Vagina (tissue), 2 donors: ENCODE measurements at places on chromosomes 6 and 20. TPM values are rescaled to one million over a fixed set of nuclear protein-coding genes. Genes with fewer than 3 reads are reported as not detected.

DNA sequence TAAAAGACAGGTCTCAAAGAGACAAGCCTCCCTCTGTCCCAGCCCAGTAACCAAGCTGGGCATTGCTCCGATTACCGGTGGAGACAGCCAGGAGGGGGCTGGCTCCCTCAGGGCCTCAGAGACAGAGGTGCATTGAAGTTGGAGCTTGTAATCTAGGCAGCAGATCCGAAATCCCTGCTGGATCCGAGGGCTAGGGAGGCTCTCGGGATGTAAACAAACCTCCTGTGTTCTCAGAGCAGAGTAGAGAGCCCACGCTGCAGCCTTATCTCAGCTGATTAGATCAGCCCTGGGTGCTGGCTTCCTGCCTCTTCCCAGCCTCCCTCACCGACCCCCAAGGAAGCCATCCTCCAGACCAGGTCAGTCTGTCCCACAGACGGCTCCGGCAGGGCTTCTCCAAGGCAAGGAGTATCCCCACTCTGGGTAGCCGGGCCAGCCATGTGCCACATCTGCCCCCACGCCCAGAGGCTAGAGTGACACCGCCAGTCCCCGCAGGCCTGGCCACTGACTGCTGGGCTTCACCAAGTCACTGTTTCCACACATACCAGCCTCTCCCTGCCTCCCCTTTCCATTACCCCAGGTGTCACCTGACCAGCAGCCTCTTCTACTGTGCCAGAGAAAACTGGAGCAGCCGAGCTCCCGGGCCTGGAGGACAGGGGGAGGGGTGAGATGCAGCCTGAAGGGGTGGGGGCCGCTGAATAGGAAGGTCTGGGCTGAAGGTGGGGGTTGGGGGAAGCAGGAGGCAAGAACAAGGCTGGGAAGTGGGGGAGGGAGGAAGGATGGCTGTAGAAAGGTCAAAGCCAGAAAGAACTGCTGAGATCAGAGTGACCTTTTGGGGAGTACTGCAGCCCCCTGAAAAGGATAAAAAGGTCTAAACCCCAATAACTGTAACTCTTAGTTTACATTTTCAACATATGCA, 6.0 kb downstream of the SDC4 start:
- no peaks in the 10 kb centered on the region for H3K36me3 ChIP-seq
- peak overlapping the region; percentile 7 for H3K4me3 ChIP-seq
- peak overlapping the region; percentile 91 for H3K27ac ChIP-seq
- peaks cover 89% of the 10 kb centered on the region for H3K4me1 ChIP-seq

DNA sequence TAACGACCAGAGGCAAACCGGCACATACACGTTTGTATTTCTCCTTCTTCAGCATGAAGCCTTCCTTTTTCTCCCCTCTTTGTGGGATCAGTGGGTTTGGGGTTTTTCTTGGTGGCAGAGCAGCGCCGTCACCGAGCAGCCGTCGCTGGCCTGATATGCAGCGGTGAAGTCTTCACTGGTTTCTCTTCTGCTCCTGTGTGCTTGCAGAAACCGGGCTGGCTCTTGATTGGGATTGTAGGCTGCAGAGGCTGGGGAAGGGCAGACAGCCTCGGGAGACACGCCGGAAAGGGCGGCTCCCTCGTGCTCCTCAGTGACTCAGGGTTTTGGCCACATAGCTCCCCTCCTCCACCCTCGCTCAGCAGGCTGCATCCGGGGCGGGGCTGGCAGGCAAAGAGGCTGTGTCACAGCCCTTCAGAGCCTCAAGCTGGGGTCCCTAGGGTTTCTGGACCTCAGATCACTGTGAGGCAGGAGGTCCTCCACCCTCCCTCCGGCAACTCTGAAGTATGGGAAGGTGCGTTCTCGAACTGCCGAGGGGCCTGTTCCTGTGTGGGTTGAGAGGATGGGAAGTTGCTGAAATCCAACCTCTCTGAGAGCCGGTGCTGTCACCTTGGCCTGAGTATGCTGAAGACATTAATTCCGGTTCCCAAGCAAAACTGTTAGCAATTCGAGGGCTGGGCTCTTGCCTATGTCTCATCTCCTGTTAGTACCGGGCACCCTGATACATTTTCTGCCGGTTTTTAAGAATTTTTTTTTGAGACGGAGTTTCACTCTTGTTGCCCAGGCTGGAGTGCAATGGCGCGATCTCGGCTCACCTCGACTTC, 24.2 kb downstream of the NQO2 start:
- H3K27me3 ChIP-seq: no peaks in the 10 kb centered on the region
- H3K4me3 ChIP-seq: peak overlapping the region; percentile 44
- peak overlapping the region; percentile 87 for H3K27ac ChIP-seq
- peaks cover 34% of the 10 kb centered on the region for H3K4me1 ChIP-seq

DNA sequence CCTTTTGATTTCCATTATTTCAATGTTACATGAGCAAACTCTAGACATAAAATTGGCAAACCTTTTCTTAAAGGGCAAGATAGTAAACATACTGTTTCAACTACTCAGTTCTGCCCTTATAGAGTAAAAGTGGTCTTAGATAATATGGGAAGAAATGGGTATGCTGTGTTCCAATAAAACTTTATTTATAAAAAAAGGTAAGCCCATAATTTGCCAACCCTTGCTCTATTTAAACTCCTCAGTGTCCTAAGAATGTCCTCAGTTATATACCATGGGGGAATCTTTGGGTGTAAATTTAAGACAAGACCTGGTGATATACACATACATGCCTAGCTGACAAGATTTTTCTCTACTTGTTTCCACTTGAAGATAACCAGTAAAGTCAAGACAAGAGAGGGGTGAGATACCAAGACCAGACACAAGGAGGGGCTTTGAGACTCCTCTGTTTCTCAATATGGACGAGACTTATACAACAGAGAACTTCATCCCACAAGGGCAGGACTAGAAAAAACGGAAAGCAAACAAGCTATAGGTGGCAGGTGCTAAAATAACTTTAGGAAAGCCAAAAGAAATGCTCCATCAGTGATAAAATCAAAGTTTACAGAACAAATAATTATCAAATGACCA, 10.5 kb downstream of the SNX3 start:
- DNase-seq: no peak
- H3K4me1 ChIP-seq: peaks cover 42% of the 10 kb centered on the region

- no peak for DNase-seq
- no peaks in the 10 kb centered on the region for H3K27me3 ChIP-seq
- H3K4me3 ChIP-seq: no peak overlapping the region
- no peaks in the 10 kb centered on the region for H3K36me3 ChIP-seq
These were observed 2.7 kb downstream of the CUL7 start for GRCh38 chr6:43050981-43051380.

- DNase-seq: no peak
- H3K4me1 ChIP-seq: peaks cover 46% of the 10 kb centered on the region
- no peaks in the 10 kb centered on the region for H3K36me3 ChIP-seq
- H3K4me3 ChIP-seq: no peak overlapping the region
- H3K27me3 ChIP-seq: no peaks in the 10 kb centered on the region
These were observed 84.4 kb downstream of the SLX4IP start for GRCh38 chr20:10519361-10520046.

- no peak overlapping the region for H3K27ac ChIP-seq
- H3K36me3 ChIP-seq: no peaks in the 10 kb centered on the region
- no peak overlapping the region for H3K4me3 ChIP-seq
- no peak for DNase-seq
- H3K27me3 ChIP-seq: no peaks in the 10 kb centered on the region
These were observed 179.5 kb upstream of the SYNDIG1 start for GRCh38 chr20:24289737-24290481.

GRCh38 chr6:71396410-71396801, 107.8 kb downstream of the OGFRL1 start:
- H3K27me3 ChIP-seq: no peaks in the 10 kb centered on the region
- H3K4me3 ChIP-seq: no peak overlapping the region
- peaks cover 15% of the 10 kb centered on the region for H3K4me1 ChIP-seq
- no peak overlapping the region for H3K27ac ChIP-seq
- no peaks in the 10 kb centered on the region for H3K36me3 ChIP-seq

- H3K36me3 ChIP-seq: no peaks in the 10 kb centered on the region
- DNase-seq: no peak
- no peaks in the 10 kb centered on the region for H3K27me3 ChIP-seq
- no peak overlapping the region for H3K4me3 ChIP-seq
- no peak overlapping the region for H3K27ac ChIP-seq
- H3K4me1 ChIP-seq: no peaks in the 10 kb centered on the region
These were observed 78.9 kb downstream of the MOXD1 start for GRCh38 chr6:132322398-132322797.

DNA sequence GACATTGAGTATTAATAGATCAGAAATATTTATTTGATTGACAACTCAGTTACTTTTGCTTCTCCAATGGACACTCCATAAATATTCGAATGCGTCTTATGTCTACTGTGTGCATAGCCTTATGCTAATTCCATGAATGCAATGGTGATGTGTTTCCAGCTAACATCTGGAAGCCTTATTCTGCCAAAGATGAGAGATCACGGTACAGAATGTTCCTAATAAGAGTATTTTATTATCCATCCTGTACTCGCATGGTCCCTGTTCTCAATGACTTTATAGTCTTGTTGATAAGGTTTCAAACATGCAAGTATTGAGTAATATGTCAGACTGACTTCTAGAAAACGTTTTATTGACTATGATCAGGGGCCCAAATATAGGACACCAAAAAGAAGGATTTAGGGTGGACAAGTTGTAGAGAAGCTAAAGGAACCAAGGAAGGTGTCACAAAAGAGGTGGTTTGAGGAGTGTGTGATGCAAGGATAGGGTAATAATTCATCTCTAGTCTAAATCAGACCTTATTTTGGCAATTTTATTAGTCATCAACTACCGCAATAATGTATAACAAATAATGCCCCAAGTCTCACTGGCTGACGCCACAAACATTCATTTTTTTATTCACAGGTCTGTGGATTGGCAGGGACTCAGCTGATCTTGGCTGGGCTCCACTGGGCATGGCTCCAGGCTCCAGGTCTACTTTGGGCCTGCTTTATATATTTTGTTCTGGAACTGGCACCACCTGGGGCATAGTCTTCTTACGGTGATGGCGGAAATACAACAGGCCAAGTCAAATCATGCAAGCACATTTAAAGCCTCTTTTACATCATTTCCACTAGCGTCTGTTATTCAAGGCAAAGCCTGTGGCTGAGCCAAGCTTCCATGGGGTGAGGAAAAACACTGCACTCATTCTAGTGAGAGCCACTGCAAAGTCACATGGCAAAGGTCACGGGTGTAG, 24.5 kb upstream of the CD83 start:
- peak overlapping the region; percentile 55 for H3K27ac ChIP-seq
- H3K4me3 ChIP-seq: no peak overlapping the region
- H3K36me3 ChIP-seq: no peaks in the 10 kb centered on the region
- H3K27me3 ChIP-seq: no peaks in the 10 kb centered on the region
- peaks cover 32% of the 10 kb centered on the region for H3K4me1 ChIP-seq
- no peak for DNase-seq

GRCh38 chr6:45552536-45552935, 174.8 kb upstream of the SUPT3H start:
- H3K36me3 ChIP-seq: no peaks in the 10 kb centered on the region
- no peak overlapping the region for H3K4me3 ChIP-seq
- DNase-seq: no peak
- H3K27ac ChIP-seq: no peak overlapping the region

- H3K4me3 ChIP-seq: no peak overlapping the region
- no peak for DNase-seq
- H3K27me3 ChIP-seq: no peaks in the 10 kb centered on the region
- no peaks in the 10 kb centered on the region for H3K36me3 ChIP-seq
- H3K27ac ChIP-seq: no peak overlapping the region
These were observed 98.0 kb upstream of the TMEM30A start for GRCh38 chr6:75382634-75382900.

- H3K4me3 ChIP-seq: no peak overlapping the region
- H3K27me3 ChIP-seq: no peaks in the 10 kb centered on the region
- H3K36me3 ChIP-seq: no peaks in the 10 kb centered on the region
- H3K27ac ChIP-seq: no peak overlapping the region
- DNase-seq: no peak
These were observed 67.7 kb downstream of the TMEM244 start for GRCh38 chr6:129793447-129793846.

GRCh38 chr6:38354037-38354381, 285.7 kb downstream of the BTBD9 start:
- no peak for DNase-seq
- H3K4me3 ChIP-seq: no peak overlapping the region
- H3K27me3 ChIP-seq: no peaks in the 10 kb centered on the region
- no peak overlapping the region for H3K27ac ChIP-seq
- peaks cover 10% of the 10 kb centered on the region for H3K4me1 ChIP-seq

DNA sequence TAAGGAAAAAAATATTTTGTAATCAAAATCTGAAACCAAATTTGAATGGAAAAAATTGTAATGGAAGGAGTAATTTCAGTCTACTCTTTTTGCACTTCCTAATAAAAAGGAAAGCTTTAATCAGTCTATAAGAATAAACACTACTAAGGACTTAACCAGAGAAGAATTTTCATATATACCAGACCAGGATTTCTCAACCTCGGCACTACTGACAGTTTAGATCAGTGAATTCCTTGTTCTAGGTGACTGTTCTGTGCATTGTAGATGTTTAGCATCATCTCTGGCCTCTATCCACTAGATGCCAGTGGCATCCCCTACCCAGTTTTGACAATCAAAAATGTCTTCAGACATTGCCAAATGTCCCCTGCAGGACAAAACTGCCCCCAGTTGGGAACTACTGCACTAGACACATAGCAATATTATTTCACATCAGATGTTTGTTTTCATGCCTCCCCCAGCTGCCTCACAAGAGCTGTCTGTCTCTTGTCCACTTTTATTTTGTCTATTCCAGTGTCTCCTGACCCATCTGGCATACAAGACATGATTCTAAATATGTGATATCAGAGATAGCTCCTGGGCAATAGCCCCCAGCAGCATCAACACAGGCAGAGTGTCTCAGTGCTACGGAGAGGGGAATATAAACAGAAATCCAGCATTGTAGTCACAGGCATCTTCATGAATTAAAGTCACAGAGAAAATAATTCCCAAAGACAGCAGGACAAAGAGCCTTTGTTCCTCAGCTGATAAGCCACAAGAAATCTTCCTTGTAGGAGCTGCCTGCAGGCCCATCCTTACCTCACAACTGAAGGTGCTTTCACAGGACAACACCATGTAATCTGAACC, 27.0 kb downstream of the DNAAF9 start:
- H3K4me3 ChIP-seq: no peak overlapping the region
- no peaks in the 10 kb centered on the region for H3K27me3 ChIP-seq
- H3K4me1 ChIP-seq: no peaks in the 10 kb centered on the region
- peaks cover 12% of the 10 kb centered on the region for H3K36me3 ChIP-seq
- no peak overlapping the region for H3K27ac ChIP-seq

GRCh38 chr6:80250391-80250997, 144.0 kb downstream of the BCKDHB start:
- no peaks in the 10 kb centered on the region for H3K4me1 ChIP-seq
- no peak for DNase-seq
- no peaks in the 10 kb centered on the region for H3K27me3 ChIP-seq
- no peak overlapping the region for H3K4me3 ChIP-seq
- H3K27ac ChIP-seq: no peak overlapping the region

MLIP gene
- not detected for total RNA-seq

EDN1 gene
- 7.1 TPM for total RNA-seq

MUCL3 gene
- total RNA-seq: 0.49 TPM

TMC2 gene
- total RNA-seq: not detected

PRR3 gene
- 5.9 TPM for total RNA-seq

RNF182 gene
- 2.2 TPM for total RNA-seq

SASH1 gene
- total RNA-seq: 86.4 TPM

COL21A1 gene
- total RNA-seq: 16.7 TPM

FNDC11 gene
- not detected for total RNA-seq

ARHGAP40 gene
- 21.9 TPM for total RNA-seq

ZC3H12D gene
- total RNA-seq: 2.2 TPM

PGC gene
- 3.4 TPM for total RNA-seq
